Stimulated activated CD8-positive, alpha-beta memory T cell treated with anti-CD3 and anti-CD28 coated beads, Interleukin-12 subunit alpha, Interleukin-12 subunit beta, amount 100 ng/mL, for 1 hour (primary cell): ENCODE measurements at places on chromosomes 16 and 17.
A peak's percentile ranks its signal among the peaks of the same experiment; 100 is the strongest.

DNA sequence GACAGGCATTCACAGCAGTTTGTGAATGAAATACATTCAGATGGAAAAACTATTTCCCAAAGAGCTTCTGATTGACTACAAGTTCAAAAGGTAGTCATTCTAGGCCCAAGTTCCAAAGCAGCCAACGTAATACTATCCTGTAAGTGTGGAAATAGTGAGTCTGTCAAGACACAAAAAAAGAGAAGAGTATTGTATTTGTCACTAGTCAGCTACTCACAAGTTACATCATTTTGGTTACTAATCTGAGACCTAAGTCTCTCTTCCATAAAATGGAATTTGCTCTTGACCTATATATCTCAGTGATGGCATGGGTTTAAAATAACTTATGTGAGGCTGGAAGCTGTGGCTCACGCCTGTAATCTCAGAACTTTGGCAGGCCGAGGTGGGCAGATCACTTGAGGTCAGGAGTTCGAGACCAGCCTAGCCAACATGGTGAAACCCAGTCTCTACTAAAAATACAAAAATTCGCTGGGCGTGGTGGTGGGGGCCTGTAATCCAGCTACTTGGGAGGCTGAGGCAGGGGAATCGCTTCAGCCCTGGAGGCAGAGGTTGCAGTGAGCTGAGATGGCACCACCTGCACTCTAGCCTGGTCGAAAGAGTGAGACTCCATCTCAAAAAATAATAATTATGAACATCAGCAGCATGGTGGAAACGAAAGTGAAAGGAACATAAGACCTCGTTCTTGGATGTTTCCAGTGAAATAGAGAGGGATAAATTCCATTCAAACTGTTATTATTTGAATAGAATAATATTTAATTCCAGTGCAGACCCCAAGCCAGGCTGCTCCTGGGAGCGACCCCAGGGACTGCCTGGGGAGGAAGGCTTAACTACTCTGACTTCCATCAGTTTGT, 2.9 kb downstream of the CMC2 start:
- no peak for DNase-seq

DNA sequence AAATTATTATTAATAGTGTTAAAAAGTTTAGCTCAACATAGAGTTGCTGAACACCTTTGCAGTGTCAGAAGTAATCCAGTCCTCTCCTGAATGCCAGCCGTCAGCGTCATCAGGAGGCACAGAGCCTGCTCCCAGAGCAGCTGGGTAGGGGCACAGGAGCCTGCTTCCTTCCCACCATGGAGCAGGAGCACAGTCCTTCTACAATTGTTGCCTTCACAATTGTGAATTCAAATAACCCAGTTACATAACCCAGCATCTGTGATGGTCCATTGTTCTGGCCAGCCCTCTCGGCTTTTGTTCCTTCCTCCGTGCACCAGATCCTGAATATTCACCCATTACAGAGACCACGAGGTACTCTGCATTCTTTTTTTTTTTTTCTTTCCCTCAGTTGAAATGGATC, 393.9 kb upstream of the MAF start:
- DNase-seq: no peak

DNA sequence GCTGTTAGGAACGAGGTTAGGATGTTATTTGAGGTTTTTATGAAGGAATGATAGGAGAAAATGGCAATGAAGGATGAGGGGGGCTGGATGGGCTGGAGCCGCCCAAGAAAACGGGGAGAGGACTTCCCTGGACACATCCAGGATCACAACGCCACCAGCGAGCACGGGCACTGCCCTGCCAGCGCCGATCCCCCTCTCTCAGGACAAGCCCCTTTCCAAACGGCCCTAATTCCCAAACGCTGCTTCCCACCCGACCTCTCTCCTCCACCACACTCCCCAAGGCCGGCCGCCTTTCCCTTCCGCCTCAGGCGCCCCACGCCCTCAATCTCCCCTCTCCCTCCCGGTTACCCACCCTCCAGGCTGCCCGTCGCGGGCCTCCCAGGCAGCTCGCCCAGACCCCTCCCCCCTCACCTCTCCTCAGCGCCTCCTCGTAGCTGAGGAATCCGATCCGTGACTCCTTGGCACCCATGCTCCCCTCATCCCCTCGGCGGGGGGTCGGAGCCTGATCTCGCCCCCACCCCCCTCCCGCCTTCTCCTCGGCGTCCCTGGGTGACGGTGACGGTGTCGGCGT, 377 bp downstream of the USP32 start:
- DNase-seq: no peak

- DNase-seq: no peak
Observed at GRCh38 chr17:31394544-31394943, 3.1 kb downstream of the RAB11FIP4 start.

GRCh38 chr16:16033208-16033717, 83.8 kb downstream of the ABCC1 start:
- no peak for DNase-seq

DNA sequence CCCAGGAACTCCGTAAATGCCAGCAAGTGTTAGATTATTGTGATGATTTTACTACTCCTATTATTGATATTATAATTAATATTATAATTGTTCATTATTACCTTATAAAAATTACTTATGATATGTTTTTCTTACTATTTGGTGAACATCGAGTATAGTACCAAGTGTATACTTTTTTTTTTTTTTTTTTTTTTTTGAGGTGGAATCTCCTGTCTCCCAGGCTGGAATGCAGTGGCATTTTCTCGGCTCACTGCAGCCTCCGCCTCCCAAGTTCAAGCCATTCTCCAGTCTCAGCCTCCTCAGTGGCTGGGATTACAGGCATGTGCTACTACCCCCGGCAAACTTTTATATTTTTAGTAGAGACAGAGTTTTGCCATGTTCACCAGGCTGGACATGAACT, 347.0 kb downstream of the WWOX start:
- DNase-seq: no peak

DNA sequence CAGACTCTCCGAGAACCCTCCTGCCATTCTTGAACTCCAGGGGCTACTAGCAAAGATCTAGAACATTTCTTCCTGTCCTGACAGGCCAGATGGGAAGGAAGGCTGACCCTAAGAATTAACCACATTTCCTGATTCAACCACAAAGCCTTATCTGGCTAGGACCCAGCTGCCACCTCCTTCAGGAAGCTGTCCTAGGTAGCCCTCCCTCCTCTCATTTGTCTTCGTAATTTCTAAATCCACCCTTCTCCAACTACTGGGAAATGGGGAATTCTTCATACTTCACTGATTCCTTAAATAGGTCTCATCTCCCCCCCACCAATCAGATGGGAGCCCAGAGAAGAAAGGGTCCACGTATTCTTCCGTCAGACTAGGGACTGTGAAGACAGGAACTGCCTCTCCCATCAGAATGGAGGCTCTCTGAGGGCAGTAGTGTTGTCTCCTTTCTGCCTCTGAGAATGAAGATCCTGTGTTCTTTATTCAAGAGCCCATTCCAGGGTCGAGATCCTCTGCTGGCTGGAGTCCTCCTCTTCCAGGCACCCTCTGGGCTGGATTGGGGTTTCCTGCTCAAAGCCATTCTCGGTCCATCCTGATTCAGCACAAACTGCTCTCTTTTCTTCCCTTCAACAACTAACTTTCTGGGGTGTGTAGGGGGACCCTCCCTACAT, 2.1 kb downstream of the SAMD14 start:
- DNase-seq: no peak

- DNase-seq: no peak
Observed at GRCh38 chr16:3612510-3613466, 1.4 kb upstream of the SLX4 start.

GRCh38 chr17:28725166-28725659, 820 bp downstream of the TLCD1 start:
- DNase-seq: no peak

- DNase-seq: no peak
Observed at GRCh38 chr16:52742608-52743170, 195.7 kb upstream of the TOX3 start.

GRCh38 chr17:7294614-7295153, at the start of gene YBX2:
TSS of gene YBX2 (minus strand) at chr17:7294639. CDS start at chr17:7294500, 139 bp downstream.
- DNase-seq: peak; percentile 45

- DNase-seq: peak; percentile 45
Observed at GRCh38 chr17:2336852-2337543, at the start of gene SGSM2. TSS of gene SGSM2 (plus strand) at chr17:2337501. CDS start at chr17:2337689, 188 bp downstream.

DNA sequence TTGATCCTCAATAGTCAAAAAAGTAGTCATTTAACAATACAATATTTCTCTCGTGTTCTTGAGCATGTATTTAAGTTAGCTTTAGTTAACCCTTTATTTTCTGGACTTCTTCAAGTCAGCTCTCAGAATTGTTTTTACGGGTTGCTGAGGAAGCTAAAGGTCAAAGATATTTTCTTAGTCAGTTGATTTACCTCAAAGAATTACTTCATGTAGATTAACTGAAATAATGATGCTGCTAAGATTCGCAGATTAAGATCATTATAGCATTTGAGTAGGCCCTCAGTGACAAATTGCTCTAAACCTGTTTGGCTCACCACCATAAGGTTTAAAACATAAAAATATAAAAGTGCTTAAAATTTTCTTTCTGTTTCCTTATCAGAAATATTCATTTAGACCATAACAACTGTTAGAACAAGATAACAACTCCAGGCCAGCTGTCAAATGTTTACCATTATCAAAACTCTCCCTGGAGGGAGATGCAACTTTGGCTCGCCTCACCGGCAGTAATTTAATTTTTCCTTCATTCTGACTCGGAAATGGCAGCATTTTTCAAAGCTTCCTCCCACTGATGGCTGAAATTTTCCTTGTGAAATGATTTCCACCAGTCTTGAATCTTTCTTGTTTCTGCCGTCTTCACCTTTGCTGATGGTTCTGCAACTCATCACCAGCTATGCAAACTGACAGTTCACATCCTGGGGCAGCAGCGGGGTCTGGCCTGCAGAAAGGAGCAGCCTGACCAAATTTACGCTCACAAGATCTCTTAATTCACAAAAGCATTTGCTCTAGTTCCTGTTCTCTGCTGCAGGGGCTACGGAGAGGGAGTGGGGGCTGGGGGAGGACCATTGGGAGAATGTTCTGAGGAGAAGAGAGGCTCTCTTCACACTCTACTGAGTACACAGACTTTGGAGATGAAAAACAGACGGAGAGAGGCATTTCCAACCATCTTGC, 254.8 kb upstream of the TBX2 start:
- no peak for DNase-seq

GRCh38 chr16:48608871-48609651, 919 bp downstream of the N4BP1 start:
- DNase-seq: no peak
